PC-3 (cell line): ENCODE measurements at places on chromosomes 2 and 18. TPM values are rescaled to one million over a fixed set of nuclear protein-coding genes. Genes with fewer than 3 reads are reported as not detected.

- no peaks in the 10 kb centered on the region for H3K27me3 ChIP-seq
- H3K4me1 ChIP-seq: no peaks in the 10 kb centered on the region
- no peak overlapping the region for H3K27ac ChIP-seq
- H3K36me3 ChIP-seq: no peaks in the 10 kb centered on the region
Measured at GRCh38 chr2:31726457-31726856, 145.7 kb upstream of the SRD5A2 start.

DNA sequence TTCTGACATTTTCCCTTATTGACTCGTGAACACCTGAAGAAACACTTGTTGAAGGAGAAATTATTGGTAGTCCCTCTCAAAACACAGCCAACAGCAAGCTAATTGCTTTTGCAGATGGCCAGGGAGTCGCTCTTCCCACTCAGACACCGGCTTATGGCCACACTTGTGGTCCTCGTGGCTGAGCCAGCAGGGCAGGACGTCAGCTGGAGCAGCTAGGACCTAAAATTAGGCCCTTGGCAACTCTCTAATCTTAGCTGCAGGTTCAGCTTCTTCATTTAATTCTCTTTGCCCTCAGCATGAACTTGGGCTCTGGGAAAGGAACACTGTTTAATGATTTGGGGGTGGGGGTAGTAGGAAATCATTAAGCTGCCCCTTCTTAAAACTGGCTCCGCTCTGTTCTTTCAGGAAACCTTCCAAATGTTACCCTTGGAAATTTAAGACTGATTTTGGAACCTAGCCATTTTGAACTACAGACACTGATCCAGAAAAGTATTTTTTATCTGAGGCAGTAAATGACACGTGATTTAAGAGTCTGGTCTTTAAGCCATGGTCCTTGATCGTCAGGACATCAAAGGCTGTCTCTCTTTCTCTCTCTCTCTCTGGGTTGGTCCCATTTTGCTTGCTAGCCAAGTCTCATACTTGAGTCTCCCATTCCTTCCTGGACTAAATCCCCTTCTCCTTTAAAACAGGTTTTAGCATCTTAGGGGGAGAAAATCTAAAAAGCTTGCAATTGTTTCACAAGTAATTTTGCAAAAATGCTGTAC is 77.5 kb downstream of the CDK15 start:
- peaks cover 8% of the 10 kb centered on the region; the same call in 1 of the 2 replicates for H3K27me3 ChIP-seq
- no peak for DNase-seq
- H3K4me1 ChIP-seq: peaks cover 25% of the 10 kb centered on the region
- no peak overlapping the region for H3K4me3 ChIP-seq
- no peak overlapping the region for H3K27ac ChIP-seq
- H3K36me3 ChIP-seq: no peaks in the 10 kb centered on the region

DNA sequence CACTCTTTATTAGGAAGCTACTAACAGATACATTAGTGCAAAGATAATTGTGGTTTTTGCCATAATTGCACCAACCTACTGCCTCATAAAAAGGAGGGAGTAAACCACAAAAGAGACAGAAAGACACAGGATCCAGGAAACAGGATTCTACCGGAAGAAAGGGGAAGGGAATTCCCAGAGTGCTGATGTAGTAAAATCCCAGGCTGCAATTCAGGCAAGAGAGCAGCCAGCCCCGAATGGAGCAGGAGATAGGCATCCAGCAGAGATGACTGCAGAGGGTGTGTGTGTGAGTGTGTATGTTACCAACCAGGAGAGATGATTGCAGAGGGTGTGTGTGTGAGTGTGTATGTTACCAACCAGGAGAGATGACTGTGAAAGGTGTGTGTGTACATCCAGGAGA is 84.4 kb downstream of the KCNS3 start:
- DNase-seq: peak; percentile 6
- no peak overlapping the region for H3K4me3 ChIP-seq
- no peaks in the 10 kb centered on the region for H3K4me1 ChIP-seq

DNA sequence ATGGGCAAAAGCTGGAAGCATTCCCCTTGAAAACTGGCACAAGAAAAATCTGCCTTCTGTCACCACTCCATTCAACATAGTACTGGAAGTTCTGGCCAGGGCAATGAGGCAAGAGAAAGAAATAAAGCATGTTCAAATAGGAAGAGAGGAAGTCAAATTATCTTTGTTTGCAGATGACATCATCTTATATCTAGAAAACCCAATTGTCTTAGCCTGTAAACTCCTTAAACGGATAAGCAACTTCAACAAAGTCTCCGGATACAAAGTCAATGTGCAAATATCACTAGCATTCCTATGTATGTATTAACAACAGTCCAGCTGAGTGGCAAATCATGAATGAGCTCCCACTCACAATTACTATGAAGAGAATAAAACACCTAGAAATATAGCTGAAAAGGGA is 1579.3 kb downstream of the SUCLG1 start:
- H3K36me3 ChIP-seq: no peaks in the 10 kb centered on the region
- no peaks in the 10 kb centered on the region for H3K4me1 ChIP-seq
- no peaks in the 10 kb centered on the region for H3K27me3 ChIP-seq
- peak; percentile 43 for DNase-seq
- H3K4me3 ChIP-seq: no peak overlapping the region

GRCh38 chr2:33086400-33087015 is 139.8 kb downstream of the LTBP1 start:
- no peaks in the 10 kb centered on the region for H3K27me3 ChIP-seq
- H3K4me3 ChIP-seq: no peak overlapping the region
- H3K36me3 ChIP-seq: no peaks in the 10 kb centered on the region
- H3K4me1 ChIP-seq: peaks cover 9% of the 10 kb centered on the region
- H3K27ac ChIP-seq: no peak overlapping the region

DNA sequence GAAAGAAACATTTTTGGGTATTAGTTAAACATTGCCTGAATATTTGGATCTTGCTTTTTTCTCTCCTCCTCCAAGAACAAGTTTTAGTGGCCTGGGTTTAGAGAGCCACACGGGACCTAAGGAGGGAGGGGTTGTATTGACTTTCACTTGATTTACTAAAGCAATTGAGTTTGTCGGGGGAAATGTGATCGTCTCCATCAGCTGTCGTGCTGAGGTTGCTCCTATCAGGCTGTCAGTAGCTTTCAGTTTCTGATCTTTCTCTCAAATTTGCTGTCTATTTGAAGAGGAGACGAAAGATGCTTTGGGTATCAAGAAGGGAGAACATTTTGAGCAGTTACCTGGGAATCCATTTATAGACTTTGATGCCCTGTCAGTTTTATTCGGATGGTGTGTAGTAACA is 106.0 kb downstream of the SETBP1 start:
- no peak overlapping the region for H3K4me3 ChIP-seq
- no peak for DNase-seq
- H3K36me3 ChIP-seq: no peaks in the 10 kb centered on the region
- H3K27ac ChIP-seq: no peak overlapping the region
- H3K4me1 ChIP-seq: no peaks in the 10 kb centered on the region
- H3K27me3 ChIP-seq: no peaks in the 10 kb centered on the region

GRCh38 chr2:223635080-223635479 is 32.9 kb upstream of the SCG2 start:
- H3K27ac ChIP-seq: no peak overlapping the region
- H3K27me3 ChIP-seq: no peaks in the 10 kb centered on the region
- no peaks in the 10 kb centered on the region for H3K36me3 ChIP-seq
- no peak for DNase-seq
- H3K4me1 ChIP-seq: no peaks in the 10 kb centered on the region

- H3K36me3 ChIP-seq: no peaks in the 10 kb centered on the region
- no peak overlapping the region for H3K27ac ChIP-seq
- H3K27me3 ChIP-seq: peaks cover 62% of the 10 kb centered on the region
- no peak overlapping the region for H3K4me3 ChIP-seq
Measured at GRCh38 chr2:10078001-10078400, 2.2 kb downstream of the CYS1 start.

GRCh38 chr2:151766437-151767153 is 32.3 kb upstream of the NEB start:
- DNase-seq: no peak
- no peak overlapping the region for H3K27ac ChIP-seq
- H3K4me1 ChIP-seq: no peaks in the 10 kb centered on the region
- no peak overlapping the region for H3K4me3 ChIP-seq
- H3K36me3 ChIP-seq: no peaks in the 10 kb centered on the region

DNA sequence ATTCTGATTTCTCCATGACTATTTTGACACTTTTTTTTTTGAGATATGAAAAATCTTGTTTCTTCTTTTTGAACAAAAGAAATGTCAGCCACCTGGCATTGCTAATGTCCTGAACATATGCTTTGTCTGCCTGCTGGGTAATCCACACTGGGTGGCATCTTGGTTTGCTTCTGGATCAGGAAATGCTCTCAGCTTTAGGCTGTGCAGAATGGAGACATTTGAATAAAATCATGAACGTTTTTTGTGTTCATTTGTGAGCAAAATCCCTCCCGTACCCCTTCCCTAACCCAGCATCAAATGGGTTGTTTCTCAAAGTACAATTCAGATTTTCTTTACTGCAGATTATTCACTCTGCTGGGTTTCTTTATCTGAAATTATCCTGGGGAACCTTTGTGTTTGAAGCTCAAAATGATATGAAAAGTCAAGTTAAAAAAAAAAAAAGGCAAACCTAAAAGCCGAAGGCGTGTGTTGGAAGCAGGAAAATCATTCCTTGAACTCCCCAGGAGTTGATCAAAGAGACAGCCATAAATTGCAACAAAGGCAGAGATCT is 53.4 kb upstream of the KLF7 start:
- H3K36me3 ChIP-seq: no peaks in the 10 kb centered on the region
- no peak for DNase-seq
- H3K27me3 ChIP-seq: no peaks in the 10 kb centered on the region
- H3K4me1 ChIP-seq: peaks cover 17% of the 10 kb centered on the region
- H3K4me3 ChIP-seq: no peak overlapping the region

DNA sequence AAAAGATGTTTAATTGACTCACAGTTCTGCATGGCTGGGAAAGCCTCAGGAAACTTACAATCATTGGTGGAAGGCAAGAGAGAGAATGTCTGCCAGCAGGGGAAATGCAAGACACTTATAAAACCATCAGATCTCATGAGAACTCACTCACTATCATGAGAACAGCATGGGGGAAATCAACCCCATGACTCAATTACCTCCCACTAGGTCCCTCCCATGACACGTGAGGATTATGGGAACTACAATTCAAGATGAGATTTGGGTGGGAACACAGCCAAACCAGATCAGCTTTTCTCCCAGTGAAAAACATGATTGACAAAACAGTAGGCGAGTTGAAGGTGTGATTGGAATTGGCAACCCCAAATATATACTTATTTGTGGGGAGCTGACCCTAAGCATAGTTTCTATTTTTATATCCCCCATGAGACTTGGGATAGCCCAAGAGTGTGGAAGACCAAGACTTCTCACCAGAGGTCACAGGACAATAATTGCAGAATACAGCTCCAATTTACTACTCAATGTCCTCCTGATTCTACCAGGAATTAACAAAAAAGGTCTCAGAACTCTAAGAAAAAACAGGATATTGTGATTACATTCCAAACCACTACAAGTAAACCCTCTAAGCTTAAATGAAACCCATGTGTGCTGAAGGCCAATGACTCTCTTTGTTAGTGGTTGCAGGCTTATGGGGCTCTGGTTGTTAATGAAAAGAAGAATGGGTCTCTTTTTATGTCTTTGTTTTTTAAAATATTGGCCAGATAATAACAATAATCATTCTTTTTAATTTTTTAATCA is 96.1 kb upstream of the PIK3C3 start:
- H3K4me3 ChIP-seq: no peak overlapping the region
- DNase-seq: no peak
- no peaks in the 10 kb centered on the region for H3K4me1 ChIP-seq
- no peaks in the 10 kb centered on the region for H3K36me3 ChIP-seq

DNA sequence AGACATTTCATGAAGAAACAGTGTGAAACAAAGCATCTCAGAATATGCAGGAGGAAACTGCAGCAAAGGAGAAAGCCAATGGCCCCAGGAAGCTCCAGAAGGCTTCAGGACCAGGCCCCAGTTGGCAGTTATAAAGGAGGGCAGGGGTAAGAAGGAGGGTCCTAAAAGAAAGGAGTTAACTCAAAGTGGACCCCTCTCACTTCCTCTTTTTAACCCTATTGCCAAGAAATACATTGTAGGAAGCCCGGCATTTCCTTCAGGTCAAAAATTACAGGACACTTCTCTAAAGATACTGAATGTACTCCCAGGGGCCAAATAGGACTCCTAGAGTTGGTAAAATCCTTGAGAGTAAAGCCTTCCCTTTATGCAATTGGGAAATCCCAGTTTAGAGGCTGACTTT is 77.1 kb upstream of the TGFA start:
- no peaks in the 10 kb centered on the region for H3K27me3 ChIP-seq
- DNase-seq: no peak
- no peak overlapping the region for H3K4me3 ChIP-seq
- H3K36me3 ChIP-seq: no peaks in the 10 kb centered on the region
- H3K4me1 ChIP-seq: peaks cover 11% of the 10 kb centered on the region
- H3K27ac ChIP-seq: no peak overlapping the region

- no peaks in the 10 kb centered on the region for H3K36me3 ChIP-seq
- no peak overlapping the region for H3K4me3 ChIP-seq
- no peak for DNase-seq
- no peak overlapping the region for H3K27ac ChIP-seq
- peaks cover 45% of the 10 kb centered on the region for H3K27me3 ChIP-seq
Measured at GRCh38 chr18:57267368-57267925, 84.9 kb upstream of the ST8SIA3 start.

- H3K4me3 ChIP-seq: no peak overlapping the region
- H3K4me1 ChIP-seq: no peaks in the 10 kb centered on the region
- no peak for DNase-seq
- H3K36me3 ChIP-seq: no peaks in the 10 kb centered on the region
- no peak overlapping the region for H3K27ac ChIP-seq
- H3K27me3 ChIP-seq: peaks cover 53% of the 10 kb centered on the region
Measured at GRCh38 chr2:104755026-104755878, 98.7 kb upstream of the POU3F3 start.

- H3K36me3 ChIP-seq: no peaks in the 10 kb centered on the region
- DNase-seq: no peak
- no peaks in the 10 kb centered on the region for H3K4me1 ChIP-seq
- H3K27me3 ChIP-seq: peaks cover 44% of the 10 kb centered on the region
- H3K4me3 ChIP-seq: no peak overlapping the region
Measured at GRCh38 chr2:239533569-239534316, 132.9 kb upstream of the HDAC4 start.

- H3K4me3 ChIP-seq: no peak overlapping the region
- no peaks in the 10 kb centered on the region for H3K27me3 ChIP-seq
- H3K27ac ChIP-seq: no peak overlapping the region
- DNase-seq: no peak
Measured at GRCh38 chr18:55228191-55228590, 268.9 kb upstream of the CCDC68 start.

- no peak overlapping the region for H3K27ac ChIP-seq
- H3K36me3 ChIP-seq: no peaks in the 10 kb centered on the region
- peaks cover 95% of the 10 kb centered on the region for H3K27me3 ChIP-seq
- no peak for DNase-seq
- no peaks in the 10 kb centered on the region for H3K4me1 ChIP-seq
Measured at GRCh38 chr2:883260-883802, 67.3 kb upstream of the SNTG2 start.

- H3K4me3 ChIP-seq: no peak overlapping the region
- H3K27me3 ChIP-seq: no peaks in the 10 kb centered on the region
- DNase-seq: peak; percentile 79
- H3K36me3 ChIP-seq: no peaks in the 10 kb centered on the region
Measured at GRCh38 chr2:43180897-43181296, 45.5 kb downstream of the ZFP36L2 start.

Gene DSG1
- not detected in 2 replicates for total RNA-seq

Gene DLGAP1
- total RNA-seq: not detected in 2 replicates

Gene SYT4
- not detected in 2 replicates for total RNA-seq

Gene SLC16A14
- total RNA-seq: 12.4 and 14.4 TPM in 2 replicates

Gene MC5R
- not detected in 2 replicates for total RNA-seq

Gene ACKR3
- 0.86 and 3.1 TPM in 2 replicates for total RNA-seq

Gene ERCC3
- total RNA-seq: 39.0 and 44.3 TPM in 2 replicates

Gene LYPD6B
- 1.9 and 2.0 TPM in 2 replicates for total RNA-seq

Gene NDC80
- 26.0 and 53.4 TPM in 2 replicates for total RNA-seq

Gene CYP26B1
- 1.6 and 3.9 TPM in 2 replicates for total RNA-seq

Gene CYP27A1
- 5.8 and 6.0 TPM in 2 replicates for total RNA-seq

Gene MARCO
- total RNA-seq: not detected in 2 replicates

Gene SCYGR6
- not detected in 2 replicates for total RNA-seq

Gene RAD51AP2
- total RNA-seq: not detected in 2 replicates

Gene TRIB2
- 35.2 and 51.8 TPM in 2 replicates for total RNA-seq
